ENCODE measurements at places on chromosomes 4 and X.
A peak's percentile ranks its signal among the peaks of the same experiment; 100 is the strongest.

DNA sequence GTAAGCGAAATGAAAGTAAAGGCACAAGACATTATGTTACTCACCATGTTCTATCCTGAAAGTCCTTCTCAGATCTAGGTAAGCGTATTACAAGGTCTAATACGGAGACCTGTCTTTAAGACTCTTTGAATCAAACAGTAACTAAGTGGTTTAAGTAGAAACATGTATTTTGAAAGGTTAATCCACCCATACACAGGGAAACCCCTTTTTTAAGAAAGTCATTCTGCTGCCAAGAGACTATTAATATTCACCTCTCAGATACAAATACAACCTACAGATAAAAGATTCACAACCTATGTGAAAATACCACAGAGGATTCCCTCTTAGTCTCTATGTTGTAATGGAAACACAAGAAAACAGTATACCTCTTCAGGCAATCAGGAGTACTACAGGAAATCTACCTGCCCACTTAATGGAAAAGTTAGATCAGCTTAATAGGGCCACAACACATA lies 63.2 kb upstream of the TNIP3 start:
- DNase-seq = no peak

DNA sequence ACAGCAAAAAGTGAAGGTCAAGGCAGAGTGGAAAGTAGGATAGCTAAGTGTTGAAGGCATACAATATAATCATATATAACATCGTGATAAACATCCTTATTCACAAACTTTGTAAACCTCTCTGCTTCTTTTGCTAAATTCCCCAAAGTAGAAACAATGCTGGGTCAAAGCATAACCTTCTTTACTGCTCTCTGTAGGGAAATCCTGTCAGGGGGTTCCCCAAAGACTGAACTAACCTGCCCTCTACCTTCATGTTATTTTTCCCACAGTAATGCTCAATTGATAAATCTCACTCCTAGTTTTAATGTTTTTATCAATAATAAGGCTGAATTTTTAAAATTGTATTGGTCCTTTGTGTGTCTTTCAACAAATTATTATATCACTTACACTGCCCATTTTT lies 55.7 kb downstream of the DCHS2 start:
- DNase-seq = no peak

- no peak for DNase-seq
Observed at GRCh38 chr4:88720451-88721428, 23.1 kb upstream of the NAP1L5 start.

DNA sequence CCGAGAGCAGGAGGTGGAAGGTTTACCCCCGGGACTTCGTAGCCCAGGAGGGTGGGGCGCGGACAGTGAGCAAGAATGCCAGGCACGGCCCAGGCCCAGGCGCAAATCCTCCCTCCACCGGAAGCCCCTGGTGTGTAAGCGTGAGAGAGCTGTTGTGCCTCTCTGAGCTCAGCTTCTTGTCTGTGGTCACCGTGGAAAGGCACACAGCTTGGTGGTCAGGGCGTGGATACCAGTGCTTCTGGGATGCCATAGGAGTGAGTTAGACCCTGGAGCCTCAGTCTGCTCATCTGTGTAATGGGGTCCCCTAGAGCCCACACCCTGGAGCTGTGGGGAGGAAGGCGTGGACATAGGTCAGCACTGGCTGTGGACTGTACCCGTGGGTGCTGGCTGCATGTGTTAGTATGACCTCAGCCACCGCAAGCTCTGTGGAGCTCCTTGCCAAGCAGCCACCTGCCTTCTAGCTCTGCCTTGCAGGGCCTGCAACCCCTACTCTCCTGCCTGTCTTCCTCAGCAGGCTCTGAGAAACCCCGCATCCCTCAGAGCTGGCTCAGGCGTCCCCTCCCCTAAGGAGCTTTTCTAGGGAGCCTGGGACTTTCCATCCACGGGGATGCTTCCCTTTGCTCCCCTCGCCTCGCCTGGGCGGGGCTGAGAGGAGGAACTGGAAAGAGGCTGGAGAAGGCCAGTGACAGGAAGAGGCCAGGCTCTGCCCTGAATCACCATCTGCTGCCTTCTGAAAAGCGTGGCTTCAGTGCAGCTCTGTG lies 28.0 kb upstream of the AFAP1 start:
- peak; percentile 61 for DNase-seq

DNA sequence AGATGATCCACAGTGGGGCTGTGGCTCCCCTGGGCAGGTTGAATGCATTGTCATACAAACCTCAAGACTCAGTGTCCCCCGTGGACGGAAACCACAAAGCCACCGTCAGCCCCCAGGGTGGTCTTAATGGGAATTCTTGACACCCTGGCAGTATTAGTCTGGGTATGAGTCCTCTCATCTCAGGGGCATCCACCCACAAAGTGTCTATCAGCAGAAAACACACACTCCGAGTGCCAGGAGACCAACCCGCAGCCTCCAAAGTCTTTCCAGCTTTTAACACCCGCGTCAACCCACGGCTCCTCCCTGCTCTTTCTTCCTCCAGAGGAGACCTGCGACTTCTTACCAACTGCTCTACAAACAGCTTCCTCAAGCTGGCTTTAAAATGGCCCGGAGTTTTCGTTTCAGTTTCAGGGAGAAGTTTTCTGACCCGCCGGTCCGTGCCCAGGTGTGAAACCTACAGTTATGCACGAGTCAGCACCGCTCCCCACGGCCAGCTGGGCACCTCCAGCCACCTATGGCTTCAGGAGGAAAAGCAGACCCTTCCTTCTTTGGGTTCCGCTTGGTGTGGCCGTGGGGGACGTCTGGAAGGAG lies 14.4 kb upstream of the ASMTL start:
- DNase-seq = no peak

- peak; percentile 44 for DNase-seq
Observed at GRCh38 chrX:136759968-136760367, 20.8 kb downstream of the ARHGEF6 start.
